ENCODE measurements at places on chromosomes 1 and 21.

GRCh38 chr1:45995298-45995697, 137.1 kb downstream of the PIK3R3 start:
- no peak for DNase-seq

DNA sequence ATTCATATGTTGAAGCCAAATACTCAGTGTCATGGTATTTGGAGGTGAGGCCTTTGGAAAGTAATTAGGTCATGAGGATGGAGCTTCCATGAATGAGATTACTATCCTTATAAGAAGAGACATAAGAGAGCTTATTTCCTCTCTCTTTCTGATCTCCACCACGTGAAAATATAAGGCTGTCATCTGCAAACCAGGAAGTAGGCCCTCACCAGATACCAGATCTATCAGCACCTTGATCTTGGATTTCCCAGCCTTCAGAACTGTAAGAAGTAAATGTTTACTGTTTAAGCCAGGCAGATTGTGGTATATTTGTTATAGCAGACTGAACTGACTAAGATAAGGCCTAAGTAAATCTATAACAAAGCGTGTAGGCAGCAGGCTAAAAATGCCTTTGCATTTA, 25.3 kb downstream of the RBM11 start:
- DNase-seq: no peak

DNA sequence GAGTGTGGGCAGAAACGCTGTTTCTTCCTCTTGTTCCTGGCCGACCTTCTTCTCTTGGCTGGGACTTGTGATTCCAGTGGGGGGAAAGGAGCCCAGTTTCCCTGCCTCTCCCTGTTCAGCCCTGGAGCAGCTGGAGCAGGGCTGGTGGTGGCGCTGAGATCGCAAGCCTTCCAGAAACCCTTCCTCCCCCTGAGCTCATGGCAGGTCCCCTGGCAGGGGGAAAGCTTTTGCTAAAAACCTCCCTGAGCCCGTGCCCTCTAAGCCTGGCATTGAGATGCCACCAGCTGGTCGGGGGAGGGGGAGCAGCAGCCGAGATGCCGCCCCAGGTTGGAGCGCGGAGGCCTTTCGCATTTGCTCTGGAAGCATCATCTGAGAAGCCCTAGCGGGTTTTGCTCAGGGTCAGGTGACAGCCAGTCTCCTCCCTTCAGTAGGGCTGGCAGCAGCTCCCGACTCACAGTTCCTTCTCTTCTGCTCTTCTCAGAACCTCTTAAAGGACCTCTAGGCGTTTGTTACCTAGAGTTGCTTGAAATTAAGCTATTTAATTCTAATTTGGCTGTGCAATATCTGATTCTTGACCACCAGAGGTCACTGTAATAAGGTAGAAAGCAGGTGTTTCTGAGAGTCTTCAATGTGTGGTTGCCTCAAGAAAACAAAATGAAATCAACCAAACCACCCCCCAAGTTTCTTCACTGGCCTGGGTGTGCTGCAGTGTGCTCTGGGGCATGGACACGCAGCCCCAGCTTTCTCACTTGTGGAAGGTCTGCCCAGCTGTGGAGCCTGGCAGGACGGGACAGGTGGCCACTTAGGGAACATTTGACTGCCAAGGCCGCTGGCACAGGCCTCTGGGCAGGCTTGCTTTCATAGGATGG, 257.3 kb downstream of the CAMTA1 start:
- peak; percentile 36 for DNase-seq

DNA sequence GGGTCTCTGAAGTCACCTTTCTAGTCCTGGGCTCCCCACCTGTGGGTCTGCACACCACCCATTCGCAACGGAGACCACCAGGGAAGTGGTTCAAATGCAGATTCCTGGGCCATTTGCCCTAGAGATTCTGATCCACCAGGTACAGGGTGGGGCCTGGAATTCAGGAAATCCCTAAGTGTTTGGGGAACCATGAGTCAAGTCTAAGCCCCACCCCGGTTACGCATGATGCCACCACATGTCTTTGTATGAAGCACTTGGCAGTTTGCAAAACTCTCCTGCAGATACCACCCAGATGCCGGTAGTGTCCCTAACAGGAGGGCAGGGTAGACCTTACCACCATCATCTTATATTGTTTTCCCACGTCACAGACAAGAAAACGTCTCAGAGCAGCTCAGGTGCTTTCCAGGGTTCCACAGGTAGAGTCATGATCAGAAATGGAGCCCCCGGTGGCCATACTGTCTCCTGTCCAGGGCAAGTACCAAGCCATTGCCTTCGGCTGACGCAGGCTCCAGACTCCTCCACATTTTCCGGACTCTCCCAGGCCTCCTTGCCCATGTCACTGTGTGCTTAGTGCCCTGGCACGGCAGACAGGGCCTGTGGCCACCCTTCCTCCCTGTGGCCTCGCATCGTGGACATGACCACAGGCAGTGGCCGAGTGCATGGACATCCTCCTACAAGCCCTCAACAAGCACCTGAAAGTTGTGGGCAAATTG, 89.2 kb upstream of the TMEM51 start:
- no peak for DNase-seq

- no peak for DNase-seq
These were observed 133.9 kb upstream of the IVNS1ABP start for GRCh38 chr1:185450917-185451316.

DNA sequence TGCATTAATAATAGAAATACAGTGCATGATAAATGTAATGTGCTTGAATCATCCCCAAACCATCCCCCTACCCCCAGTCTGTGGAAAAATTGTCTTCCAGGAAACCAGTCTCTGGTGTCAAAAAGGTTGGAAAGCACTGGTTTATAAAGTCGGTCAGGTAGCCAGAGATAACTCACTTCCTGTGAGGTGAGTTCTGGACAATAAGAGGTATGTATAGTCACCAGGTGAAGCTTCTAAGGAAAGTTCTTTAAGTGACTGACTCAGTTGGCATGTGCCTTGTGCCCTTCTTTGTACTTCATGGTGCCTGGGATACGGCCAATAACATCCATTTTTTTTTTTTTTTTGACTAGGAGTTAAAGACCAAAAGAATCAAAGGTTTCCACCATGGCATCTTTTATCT, 103.7 kb downstream of the GPATCH2 start:
- no peak for DNase-seq

DNA sequence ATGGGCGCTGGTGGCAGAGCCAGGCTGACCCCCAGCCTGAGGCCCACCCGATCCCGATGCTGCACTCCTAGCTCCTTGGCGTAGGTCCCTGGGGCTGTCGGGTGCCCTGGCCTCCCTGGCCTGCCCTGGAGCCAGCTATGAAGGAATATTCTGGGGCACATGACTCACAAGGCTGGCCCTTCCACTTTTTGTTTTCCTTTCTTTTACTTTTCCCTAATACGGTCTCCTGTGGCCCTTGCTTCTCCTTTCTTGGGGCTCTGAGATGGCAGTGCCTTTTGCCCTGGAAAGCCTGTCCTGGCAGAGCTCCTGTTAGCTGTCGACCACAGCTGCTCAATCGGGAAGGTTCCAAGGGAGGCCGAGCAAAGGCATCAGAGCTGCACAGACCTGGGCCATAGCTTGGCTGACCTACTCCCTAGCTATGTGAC, 22.1 kb downstream of the ARHGEF10L start:
- DNase-seq: peak; percentile 68

GRCh38 chr1:111756124-111756513, 418 bp downstream of the DDX20 start:
- DNase-seq: no peak

GRCh38 chr21:36509973-36510664, 30.2 kb upstream of the CLDN14 start:
- no peak for DNase-seq

GRCh38 chr1:198556971-198557370, 16.5 kb upstream of the ATP6V1G3 start:
- DNase-seq: no peak

DNA sequence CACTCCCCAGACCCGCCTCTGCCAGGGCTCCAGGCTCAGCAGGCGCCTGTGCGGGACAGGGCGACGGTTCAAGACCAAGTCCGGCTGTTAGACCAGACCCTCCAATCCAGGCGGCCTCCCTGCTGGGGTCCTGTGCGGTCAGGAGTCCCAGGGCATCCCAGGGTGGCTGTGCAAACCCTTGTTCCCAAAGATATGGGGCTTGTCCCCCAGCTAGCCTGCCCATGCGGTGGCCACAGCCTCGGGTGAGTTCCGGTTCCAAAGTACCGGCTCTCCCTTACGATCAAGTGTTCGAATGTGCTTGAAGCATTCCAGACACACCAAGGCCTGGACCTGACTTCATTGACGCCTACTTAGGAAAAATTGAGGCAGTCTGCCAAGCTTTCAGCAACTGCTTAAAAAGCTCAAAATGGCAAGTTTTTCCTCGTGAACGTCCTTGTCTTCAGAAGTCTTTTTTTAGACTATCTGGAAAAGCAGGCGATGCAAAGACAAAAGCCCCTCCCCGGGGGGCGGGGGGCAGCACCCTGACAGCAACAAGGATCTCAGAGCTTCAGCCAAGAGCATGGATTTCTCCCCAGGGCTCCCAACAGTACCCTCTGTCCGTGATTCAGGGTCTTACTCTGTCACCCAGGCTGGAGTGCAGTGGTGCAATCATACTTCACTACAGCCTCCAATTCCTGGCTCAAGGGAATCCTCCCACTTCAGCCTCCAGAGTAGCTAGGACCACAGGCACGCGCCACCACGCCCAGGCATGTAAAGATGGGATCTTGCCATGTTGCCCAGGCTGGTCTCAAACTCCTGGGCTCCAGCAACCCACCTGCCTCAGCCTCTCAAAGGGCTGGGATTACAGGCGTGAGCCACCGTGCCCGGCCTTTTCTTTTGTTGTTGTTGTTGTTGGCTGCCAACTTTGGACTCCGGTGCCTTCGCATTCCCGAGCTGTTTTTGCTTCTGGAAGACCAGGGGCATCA, 2.3 kb downstream of the FAAP20 start:
- DNase-seq: no peak

- DNase-seq: no peak
These were observed 21.2 kb downstream of the AJAP1 start for GRCh38 chr1:4675454-4676186.
